Renal pelvis (tissue), 12 donors: ENCODE measurements at places on chromosomes 11 and 22.
A peak's percentile ranks its signal among the peaks of the same experiment; 100 is the strongest.

GRCh38 chr22:35617137-35617755 lies at the start of gene MB:
Gene MB, minus strand, starts transcription at chr22:35617329. Its CDS starts 72 bp downstream, at chr22:35617257.
- DNase-seq = no peak

- peak; percentile 19 for DNase-seq
Observed at GRCh38 chr11:85572056-85572455, 55.1 kb downstream of the DLG2 start.

DNA sequence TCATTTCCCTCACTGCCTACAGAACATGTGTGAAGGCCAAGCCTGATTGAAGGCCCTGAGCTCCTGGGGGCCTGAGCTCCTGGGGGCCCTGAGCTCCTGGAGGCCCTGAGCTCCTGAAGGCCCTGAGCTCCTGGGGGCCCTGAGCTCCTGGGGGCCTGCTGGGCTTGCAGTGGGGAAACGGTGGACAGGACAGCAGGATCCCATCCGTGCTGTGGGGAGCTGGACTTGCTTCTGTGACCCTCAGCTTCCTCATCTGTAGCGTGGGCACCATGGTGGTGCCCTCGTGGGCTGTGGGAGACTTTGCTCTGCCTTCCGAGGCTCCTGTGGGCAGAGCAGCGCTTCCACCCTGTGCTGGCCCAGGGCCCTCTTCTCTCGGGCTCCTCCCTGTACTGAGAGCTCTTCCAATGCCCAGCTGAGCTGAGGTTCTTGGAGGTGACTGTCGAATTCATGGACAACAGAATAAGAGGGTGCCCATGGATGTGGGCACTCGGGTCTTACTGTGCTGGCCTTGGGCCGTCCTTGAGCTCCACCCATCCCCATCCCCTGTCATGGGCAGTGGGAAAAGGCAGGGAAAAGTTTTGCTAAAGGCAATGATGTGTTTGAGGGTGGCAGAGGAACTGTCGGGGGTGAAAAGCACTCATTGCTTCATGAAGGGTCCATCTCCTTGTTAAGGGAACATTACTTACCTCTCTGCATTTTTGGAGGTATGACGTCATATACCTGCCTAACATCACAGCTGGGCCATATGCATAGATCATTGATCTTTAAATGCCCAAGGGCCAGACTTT lies 786.7 kb downstream of the TBC1D22A start:
- DNase-seq = no peak

DNA sequence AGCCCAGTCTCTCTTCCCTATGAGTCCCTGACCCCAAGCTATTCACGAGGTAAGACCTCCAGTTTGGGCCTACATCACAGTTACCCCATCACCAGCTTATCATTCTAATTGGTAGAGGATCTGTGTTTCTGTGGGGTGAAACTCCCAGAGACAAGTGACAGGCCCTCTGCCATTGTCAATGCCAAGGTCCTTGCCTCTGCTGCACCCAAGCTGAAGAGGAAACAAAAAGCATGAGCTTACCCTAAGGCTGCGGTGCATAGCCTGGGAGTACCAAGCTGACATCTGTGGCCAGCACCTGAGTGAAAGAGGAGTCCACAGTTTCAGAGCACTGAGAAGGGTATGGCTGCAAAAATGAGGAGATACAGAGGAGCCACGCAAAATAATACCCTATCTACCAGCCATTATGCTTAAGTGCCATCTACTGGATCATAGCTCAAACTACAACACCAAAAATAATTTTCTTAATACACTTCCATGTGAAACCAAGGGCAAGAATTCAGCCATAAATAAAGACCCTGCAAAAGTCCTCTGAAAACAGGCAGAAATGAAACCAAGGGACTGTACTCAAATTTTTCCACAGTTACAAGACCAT lies 62.3 kb upstream of the ANO5 start:
- DNase-seq = no peak

DNA sequence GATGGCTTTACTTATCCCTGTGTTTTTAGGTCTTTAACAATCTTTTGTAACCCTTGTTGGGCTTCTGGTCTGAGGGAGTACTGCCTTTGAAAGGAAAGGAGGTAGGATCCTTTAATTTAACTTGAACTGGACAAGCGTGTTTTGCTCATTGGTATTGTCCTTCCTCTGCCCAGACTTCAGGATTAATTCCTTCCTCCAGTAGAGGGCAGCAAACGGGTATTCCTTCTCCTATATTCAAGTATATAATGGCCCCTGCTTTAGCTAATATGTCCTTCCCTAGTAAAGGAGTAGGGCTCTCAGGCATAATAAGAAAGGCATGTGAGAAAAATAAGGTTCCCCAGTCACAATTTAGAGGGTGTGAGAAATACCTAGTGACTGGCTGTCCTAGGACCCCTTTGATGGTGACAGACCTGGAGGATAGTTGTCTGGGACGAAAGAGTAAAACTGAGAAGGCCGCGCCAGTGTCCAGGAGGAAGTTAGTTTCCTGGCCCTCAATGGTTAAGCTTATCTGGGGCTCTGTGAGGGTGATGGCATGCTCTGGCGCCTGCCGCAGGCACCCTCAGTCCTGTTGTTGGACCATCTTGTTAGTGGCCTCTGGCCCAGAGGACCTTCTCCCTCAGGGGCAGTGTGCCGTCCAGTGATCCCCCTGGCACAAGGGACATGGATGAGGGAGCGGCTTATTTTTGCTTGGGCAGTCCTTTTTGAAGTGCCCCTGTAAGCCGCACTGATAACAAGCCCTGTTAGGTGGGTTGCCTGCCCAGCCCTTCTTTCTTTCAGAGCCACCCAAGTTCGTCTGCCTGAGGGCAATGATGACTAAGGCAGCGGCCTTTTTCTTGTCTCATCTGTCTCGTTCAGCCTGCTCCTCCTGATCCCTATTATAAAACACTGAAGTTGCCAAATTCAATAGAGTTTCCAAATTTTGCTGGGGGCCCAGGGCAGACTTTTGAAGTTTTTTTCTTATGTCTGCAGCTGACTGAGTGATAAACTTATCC lies 51.8 kb downstream of the C11orf71 start:
- DNase-seq = peak; percentile 43

DNA sequence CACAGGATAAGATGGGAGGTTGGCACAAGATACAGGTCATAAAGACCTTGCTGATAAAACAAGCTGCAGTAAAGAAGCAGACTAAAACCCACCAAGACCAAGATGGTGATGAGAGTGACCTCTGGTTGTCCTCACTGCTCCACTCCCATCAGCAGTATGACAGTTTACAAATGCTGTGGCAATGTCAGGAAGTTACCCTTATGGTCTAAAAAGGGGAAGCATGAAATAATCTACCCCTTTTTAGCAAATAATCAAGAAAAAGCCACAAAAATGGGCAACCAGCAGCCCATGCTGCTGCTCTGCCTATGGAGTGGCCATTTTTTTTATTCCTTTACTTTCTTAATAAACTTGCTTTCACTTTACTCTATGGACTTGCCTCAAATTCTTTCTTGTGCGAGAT lies 8.7 kb upstream of the PIWIL4 start:
- no peak for DNase-seq

DNA sequence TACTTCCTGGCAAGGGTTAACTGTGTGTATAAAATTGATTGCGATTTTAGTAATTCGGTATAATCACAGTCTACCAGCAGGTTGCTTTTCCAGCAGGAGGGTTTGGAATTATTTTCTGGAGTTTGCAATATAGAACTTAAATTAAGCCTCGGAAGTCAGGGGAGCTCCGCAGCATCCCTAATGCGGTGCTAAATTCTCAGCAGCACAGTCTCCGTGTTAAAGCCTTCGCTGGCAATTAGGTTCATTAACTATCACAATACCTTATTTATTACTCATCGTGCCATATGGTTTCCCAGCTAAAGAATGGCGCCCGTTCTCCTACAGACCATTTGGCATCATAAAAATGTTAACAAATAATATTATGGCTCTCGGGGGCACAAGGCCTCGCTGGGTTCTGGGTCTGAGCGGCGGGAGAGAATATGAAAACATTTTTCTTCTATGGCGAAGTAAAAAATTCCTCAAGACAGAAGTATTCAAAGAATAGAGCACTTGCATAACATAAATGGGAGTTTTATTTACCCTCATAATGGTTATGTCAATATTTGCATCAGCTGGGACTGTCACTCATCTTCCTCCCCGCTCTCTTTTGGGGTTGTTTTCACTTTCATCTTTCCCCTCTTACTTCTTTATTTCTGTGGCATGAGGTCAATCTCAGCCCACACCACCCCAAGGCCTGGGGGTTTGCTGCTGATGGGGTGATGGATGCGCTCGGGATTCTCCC lies 28.1 kb upstream of the ZBTB16 start:
- no peak for DNase-seq

DNA sequence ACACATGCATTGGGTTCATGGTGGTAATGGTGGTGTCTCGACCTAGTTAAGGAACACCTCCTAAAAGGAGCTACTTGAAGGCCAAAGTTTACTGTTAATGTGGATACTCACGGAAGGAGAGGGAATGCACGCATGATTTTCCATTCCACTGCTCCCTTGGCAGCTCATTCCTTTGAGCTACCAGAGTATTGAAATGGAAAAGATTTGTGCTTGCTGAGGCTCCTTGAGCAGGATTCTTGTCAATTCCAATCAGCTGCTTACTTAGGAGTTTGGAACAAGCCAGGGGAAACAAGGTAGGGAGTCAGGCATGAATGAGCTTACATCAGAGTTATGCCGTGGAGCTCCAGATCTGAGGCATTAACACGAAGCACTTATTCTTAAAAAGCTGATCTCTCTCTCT lies 108.8 kb downstream of the GRIA4 start:
- peak; percentile 27 for DNase-seq

DNA sequence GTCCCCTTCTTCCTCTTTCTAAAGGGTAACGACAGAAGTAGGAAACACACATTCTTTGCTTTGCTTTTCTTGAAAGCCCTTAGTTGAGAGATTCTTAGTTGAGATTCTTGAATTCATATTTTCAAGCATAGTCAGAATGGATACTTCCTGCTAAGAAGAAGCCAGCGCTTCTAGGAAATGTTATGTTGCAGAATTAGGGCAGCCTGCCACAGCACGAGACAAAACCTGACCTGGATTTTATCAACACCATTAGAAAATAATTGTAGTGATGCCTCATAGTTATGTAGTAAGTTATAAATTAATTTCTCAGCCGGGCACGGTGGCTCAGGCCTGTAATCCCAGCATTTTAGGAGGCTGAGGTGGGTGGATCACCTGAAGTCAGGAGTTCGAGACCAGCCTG lies 37.9 kb upstream of the NUP160 start:
- no peak for DNase-seq

GRCh38 chr11:45670386-45671135 lies 5.1 kb upstream of the CHST1 start:
- no peak for DNase-seq

DNA sequence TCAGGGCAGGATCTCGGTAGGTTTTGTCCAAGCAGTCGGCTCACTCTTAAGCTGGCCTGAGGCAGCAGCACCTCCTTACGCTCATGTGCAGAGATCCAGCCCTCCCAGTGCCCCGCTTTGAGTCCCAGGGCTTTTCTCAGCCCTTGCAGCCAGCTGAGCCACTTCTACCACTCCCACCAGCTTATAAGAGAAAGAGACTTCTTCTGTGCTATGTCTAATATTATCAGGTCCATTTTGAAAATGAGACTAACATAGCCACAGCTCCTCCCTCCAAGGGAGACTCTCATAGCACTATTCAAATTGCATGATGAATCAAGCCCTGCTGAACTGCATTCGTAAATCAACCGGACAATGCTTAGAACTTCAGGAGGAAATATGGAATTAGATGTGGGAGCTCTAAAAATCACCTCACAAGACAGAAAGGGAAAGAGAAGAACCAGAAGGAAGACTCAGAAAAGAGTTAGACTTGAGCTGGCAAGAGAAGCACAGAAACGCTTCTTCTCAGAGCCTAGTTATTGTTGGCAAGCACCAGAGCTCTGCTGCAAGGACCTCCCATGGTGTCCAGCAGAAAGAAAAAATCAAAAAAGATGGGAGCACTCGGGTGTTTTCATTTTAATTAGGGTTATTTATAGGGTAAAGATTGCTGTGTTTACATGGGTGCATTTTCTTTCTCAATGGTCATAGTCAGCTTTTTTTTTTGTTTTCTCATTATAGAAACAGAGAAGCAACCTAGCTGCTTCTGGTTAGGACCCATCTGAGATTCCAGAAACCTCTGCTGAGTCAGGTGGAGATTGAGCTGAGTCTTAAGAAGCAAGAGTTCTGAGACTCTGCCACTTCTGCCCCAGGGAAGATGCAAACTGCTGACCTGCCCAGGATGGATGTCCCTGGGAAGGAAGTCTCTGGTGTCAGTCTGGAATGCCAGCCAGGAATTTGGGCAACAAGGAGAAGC lies 181.4 kb downstream of the ETS1 start:
- peak; percentile 76 for DNase-seq

DNA sequence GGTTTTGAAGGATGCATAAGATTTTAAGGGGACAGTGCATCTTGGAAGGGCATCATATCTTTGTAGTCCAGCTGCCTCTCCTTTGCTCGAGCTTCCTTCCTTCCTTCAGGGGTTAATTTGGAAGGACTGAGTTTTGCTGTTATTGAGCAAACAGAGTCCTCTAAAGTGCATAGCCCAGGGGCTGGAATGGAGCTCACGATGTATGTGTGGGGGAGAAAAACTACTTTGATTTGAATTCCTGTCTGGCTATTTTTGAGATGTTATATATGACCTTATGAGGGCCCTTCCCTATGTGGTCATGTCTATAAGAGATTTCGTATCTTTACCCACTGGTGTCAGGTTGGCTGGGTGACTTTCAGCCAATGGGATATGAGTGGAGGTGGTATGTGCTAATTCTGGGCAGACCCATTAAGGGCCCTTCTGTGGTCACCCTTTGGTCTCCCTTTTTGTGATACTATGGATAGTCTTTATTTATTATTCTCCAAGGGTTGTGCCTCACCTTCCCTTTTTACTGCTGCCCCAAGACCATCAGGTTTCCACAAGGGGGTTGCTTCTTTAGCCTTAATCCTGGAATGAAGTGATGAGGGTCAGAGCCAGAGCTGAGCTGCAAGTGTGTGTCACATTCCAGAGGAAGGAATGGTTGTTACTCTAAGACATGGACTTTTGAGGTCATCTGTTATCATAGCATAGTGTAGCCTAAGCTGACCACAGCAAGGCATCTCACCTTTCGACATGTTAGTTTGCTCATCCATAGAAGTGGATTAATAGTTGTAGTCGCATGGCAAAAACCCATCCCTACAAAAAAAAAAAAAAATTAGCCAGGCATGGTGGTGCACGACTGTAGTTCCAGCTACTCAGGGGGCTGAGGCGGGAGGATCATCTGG lies 54.6 kb downstream of the LRRC74B start:
- DNase-seq = no peak

DNA sequence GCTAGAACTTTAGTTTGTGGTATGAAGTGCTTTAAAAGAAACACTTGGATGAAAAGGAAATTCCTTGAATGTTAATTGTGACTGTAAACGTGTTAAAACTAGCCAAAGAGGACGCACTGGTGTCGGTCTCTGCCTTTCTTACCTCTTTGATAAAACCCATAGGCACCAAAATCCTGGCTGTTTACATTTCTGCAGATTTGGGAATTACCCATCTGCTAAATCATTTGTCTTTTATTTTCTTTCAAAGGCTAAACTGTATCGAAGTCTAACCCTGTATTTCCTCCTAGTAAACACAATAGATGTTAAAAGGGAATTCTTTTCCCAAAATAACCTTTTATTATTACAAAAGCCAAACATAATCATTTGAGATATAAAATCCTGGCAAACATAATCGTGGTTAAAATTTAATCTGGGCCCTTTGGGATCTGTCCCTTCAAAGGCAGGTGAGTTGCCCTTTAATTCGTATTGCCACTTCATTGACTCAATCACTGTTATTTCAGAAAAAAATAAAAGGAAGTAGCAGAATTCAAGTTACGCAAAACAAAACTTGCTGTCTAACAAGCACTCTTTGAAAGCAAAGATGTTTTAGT lies 2.4 kb downstream of the RASSF10 start:
- no peak for DNase-seq

- no peak for DNase-seq
Observed at GRCh38 chr11:48104568-48104924, 112.1 kb upstream of the OR4B1 start.

- DNase-seq = no peak
Observed at GRCh38 chr11:1975185-1975584, 22.5 kb downstream of the H19 start.
